ENCODE measurements at places on chromosomes 12 and 14. TPM values are rescaled to one million over a fixed set of nuclear protein-coding genes. Genes with fewer than 3 reads are reported as not detected.

GRCh38 chr12:22477166-22477893 is 67.0 kb downstream of the C2CD5 start:
- H3K27ac ChIP-seq, result no peak overlapping the region
- H3K4me3 ChIP-seq, result no peak overlapping the region
- no peaks in the 10 kb centered on the region for H3K27me3 ChIP-seq
- DNase-seq, result no peak

GRCh38 chr14:57297852-57298251 is 29.1 kb downstream of the AP5M1 start:
- H3K27me3 ChIP-seq, result no peaks in the 10 kb centered on the region
- peaks cover 3% of the 10 kb centered on the region for H3K36me3 ChIP-seq
- H3K4me1 ChIP-seq, result no peaks in the 10 kb centered on the region
- H3K4me3 ChIP-seq, result no peak overlapping the region
- no peak overlapping the region for H3K27ac ChIP-seq

- DNase-seq, result no peak
- no peaks in the 10 kb centered on the region for H3K27me3 ChIP-seq
- H3K4me3 ChIP-seq, result no peak overlapping the region
- no peak overlapping the region for H3K27ac ChIP-seq
- no peaks in the 10 kb centered on the region for H3K36me3 ChIP-seq
- no peaks in the 10 kb centered on the region for H3K4me1 ChIP-seq
Measured at GRCh38 chr12:7282844-7283243, 21.0 kb upstream of the ACSM4 start.

DNA sequence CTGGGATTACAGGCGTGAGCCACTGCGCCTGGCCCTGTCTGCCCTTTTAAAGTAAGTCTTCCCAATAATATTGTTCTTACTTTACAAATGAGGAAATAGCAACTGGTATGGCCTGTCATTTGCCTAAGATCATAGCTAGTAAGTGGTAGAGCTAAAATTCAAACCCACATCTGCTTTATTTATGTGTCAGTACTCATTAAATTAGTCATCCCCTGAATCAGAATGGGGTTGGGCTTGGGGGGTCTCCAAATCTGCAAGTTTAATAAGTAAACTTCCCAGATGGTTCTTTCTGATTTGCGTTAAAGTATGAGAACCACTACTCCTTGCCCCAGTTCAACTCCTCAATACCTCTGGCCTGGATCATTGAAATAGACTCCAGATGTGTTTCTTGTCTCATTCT is 96.2 kb downstream of the FAR2 start:
- no peaks in the 10 kb centered on the region for H3K27me3 ChIP-seq
- peaks cover 5% of the 10 kb centered on the region for H3K4me1 ChIP-seq
- H3K36me3 ChIP-seq, result no peaks in the 10 kb centered on the region
- H3K27ac ChIP-seq, result no peak overlapping the region
- H3K4me3 ChIP-seq, result no peak overlapping the region

DNA sequence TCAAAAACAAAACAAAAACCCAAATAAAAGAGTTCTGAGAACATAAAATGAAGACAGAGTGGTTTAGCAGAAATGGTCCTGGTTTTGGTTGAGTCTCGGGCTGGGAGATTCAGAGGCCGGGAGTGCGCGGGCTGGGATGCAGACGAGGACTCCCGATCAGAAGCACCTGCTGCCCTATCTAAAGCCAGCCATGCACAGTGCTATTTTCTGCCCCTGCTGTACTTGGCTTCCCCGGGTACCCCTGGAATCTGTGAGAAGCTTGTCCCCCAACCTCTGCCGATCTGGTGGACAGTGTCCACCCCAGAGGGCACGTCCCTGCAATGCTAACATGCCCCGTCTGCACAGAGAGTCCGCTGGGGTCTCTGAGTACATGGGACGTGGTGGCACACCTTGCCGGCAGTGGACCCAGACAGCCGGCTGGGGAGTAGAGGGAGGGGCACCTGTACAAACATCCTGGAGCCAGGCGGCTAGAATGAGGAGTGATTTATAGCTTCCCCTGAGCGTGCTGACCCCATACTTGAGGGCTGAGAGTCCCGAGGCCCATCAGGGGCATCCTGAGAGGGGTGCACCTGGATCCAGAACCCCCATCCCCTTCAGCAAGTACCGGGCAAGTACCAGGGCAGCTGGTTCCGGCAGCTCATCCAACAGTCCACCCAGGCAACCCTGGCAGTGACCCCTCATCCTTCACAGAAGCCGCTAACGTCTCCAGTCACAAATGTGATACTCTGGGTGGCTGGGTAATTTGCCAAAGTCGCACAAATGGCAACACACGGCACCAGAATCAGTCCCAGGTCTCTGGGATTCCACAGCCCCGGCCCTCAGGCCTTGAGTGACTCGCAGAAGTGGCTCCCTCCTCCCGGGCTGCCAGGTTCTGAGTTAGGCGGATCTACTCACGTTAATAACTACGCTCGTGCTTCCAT is 37.1 kb downstream of the CHGA start:
- no peaks in the 10 kb centered on the region for H3K4me1 ChIP-seq
- H3K36me3 ChIP-seq, result peaks cover 17% of the 10 kb centered on the region
- no peak for DNase-seq
- H3K27me3 ChIP-seq, result no peaks in the 10 kb centered on the region

DNA sequence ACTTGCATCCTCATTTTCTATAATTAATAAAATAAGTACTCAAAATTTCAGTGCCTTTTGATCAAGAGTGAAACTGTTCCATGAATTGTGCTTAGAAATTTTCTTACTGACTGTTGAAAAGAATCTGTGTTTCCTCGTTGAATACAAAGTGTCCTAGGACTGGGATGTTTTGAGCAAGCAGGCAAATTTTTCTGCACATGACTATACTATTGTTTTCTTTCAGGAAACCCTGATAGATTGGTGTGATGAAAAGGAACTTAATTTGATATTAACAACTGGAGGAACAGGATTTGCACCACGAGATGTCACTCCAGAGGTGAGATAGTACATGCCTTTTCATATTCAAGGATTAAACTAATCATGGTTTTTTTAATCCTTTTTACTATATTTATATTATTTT is 316.3 kb downstream of the GPHN start:
- no peaks in the 10 kb centered on the region for H3K27me3 ChIP-seq
- DNase-seq, result no peak
- H3K27ac ChIP-seq, result no peak overlapping the region
- H3K4me1 ChIP-seq, result no peaks in the 10 kb centered on the region

DNA sequence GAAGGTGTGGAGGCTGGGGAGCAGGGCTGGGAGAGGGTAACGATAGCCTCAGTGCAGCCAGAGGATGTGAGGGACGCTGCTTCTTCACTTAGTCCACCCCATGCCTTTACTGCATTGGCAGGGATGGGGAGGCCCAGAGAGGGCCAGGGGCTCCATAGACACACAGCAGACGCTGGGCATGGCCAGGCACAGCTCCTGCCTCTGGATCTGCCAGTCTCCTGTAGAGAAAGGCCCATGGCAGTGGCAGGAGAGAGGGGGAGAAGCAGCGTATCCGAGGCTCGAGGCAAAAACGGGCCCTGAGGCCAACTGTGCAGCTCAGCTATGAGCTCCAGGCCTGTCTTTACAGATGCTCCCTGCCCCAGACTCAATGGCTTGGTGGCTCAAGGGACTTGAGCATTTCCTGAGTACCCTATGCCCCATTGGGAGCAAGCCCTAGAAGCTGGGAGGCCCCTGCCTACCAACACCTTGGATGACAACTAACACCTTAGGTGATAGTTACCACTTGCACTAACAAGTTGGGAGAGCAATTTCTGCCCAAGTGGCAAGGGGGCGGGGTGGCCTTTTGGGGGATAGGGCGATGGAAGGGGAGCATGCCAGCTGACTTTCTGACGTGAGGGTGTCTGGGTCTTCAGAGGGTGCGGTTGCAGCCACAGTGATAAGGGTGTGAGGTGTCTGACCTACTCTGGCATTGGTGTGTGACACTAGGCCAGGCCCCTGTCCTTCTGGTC is 5.0 kb upstream of the LBHD2 start:
- H3K4me3 ChIP-seq, result no peak overlapping the region
- no peak for DNase-seq
- peaks cover 17% of the 10 kb centered on the region for H3K27me3 ChIP-seq

DNA sequence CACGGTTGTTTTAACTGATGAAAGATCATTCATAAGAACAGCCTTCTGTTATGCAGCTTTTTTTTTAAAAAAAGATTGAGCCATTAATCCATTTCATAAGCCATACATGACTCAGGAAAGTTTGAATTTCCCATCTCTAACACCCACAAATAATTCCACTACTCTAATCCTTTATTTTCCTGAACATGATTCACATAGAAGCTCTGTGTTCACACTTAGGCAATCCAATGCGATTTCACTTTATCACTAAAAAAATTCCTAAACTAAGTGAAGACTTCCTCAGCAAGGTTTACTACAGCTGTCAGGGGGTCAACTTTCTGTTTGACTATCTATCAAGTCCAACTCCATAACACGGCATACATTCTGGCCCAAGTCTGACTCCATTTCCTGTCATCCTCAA is 25.9 kb downstream of the PKP2 start:
- no peaks in the 10 kb centered on the region for H3K36me3 ChIP-seq
- no peak overlapping the region for H3K4me3 ChIP-seq
- no peak overlapping the region for H3K27ac ChIP-seq
- DNase-seq, result no peak
- no peaks in the 10 kb centered on the region for H3K27me3 ChIP-seq

GRCh38 chr14:97120611-97121031 is 323.4 kb downstream of the VRK1 start:
- no peak overlapping the region for H3K4me3 ChIP-seq
- DNase-seq, result peak; percentile 77
- no peaks in the 10 kb centered on the region for H3K36me3 ChIP-seq
- H3K27ac ChIP-seq, result peak overlapping the region; percentile 69
- peaks cover 6% of the 10 kb centered on the region for H3K4me1 ChIP-seq

GRCh38 chr12:3564861-3565260 is 73.9 kb downstream of the PRMT8 start:
- no peaks in the 10 kb centered on the region for H3K36me3 ChIP-seq
- no peaks in the 10 kb centered on the region for H3K4me1 ChIP-seq
- no peak overlapping the region for H3K4me3 ChIP-seq
- H3K27me3 ChIP-seq, result peaks cover 1% of the 10 kb centered on the region

- H3K27ac ChIP-seq, result peak overlapping the region; percentile 49
- H3K4me3 ChIP-seq, result no peak overlapping the region
- peaks cover 86% of the 10 kb centered on the region for H3K36me3 ChIP-seq
Measured at GRCh38 chr12:55938826-55939501, 8.0 kb downstream of the DGKA start.

DNA sequence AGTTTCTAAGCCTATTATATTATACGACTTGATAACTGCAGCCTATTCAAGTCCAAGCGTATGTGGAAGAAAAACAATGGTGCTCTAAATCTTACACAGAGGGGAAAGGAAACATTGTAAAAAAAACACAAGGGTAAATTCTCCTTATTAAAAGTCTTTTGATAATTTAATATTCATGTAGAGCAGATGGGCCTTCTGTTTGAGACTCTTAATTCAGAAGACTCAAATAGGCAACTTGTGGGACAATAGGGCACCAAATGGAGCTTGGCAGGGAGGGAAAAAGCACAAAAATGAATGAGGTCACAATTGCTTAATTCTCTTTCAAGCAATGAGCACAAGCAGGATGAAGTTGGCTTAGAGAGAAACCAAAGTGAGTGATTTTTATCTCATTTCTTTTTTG is 159.4 kb downstream of the NELL2 start:
- no peaks in the 10 kb centered on the region for H3K36me3 ChIP-seq
- no peaks in the 10 kb centered on the region for H3K4me1 ChIP-seq
- no peak overlapping the region for H3K27ac ChIP-seq
- DNase-seq, result no peak
- no peak overlapping the region for H3K4me3 ChIP-seq

- H3K4me1 ChIP-seq, result no peaks in the 10 kb centered on the region
- H3K27ac ChIP-seq, result no peak overlapping the region
- no peak for DNase-seq
- H3K27me3 ChIP-seq, result no peaks in the 10 kb centered on the region
- H3K36me3 ChIP-seq, result no peaks in the 10 kb centered on the region
Measured at GRCh38 chr14:92373336-92373735, 50.4 kb downstream of the SLC24A4 start.

DNA sequence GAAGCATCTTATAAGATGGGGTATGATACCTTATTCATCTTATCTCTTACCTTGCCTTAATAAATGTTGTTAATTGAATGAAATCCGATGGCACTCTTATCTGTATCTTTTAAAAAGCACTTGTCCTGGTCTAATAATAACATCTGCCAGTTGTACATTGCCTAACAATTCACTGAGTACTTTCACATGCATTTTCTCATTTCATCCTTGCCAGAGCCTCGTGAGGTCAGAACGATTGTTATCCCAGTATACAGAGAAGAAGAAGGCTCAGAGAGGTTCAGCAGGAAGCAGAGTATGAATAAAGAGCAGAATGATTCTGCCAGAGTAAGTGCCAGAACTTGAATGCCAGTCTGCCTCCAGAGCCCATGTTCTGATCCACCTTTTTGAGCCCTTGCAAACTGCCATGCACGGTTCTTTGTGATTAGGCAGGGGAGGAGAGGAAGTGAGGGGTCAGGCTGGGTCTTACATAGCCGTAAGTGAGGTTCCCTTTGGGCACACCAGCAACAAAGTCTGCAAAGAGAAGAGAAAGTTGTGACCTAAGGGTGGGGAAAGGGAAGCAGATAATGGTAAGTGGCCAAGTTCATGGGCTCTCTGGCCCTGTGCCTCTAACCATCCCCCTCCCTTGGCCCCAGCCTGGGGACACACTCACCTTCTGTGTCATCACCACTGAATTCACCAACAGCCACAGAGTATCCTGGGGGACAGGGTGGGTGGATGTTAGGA is 11.7 kb downstream of the ITGA5 start:
- H3K27me3 ChIP-seq, result no peaks in the 10 kb centered on the region
- H3K36me3 ChIP-seq, result peaks cover 64% of the 10 kb centered on the region
- no peak for DNase-seq

- no peaks in the 10 kb centered on the region for H3K4me1 ChIP-seq
- no peak overlapping the region for H3K27ac ChIP-seq
- H3K27me3 ChIP-seq, result no peaks in the 10 kb centered on the region
- DNase-seq, result no peak
- H3K4me3 ChIP-seq, result no peak overlapping the region
- H3K36me3 ChIP-seq, result no peaks in the 10 kb centered on the region
Measured at GRCh38 chr14:88868558-88869159, 44.2 kb downstream of the TTC8 start.

GRCh38 chr14:41663473-41663850 is 56.8 kb downstream of the LRFN5 start:
- no peak overlapping the region for H3K27ac ChIP-seq
- H3K4me1 ChIP-seq, result no peaks in the 10 kb centered on the region
- H3K27me3 ChIP-seq, result no peaks in the 10 kb centered on the region
- no peaks in the 10 kb centered on the region for H3K36me3 ChIP-seq
- H3K4me3 ChIP-seq, result no peak overlapping the region

CTSG gene
- 19.9 TPM for total RNA-seq

MFAP5 gene
- 7.5 TPM for total RNA-seq

SMARCC2 gene
- total RNA-seq, result 20.3 TPM
